ENCODE measurements at places on chromosomes 2 and 18.

DNA sequence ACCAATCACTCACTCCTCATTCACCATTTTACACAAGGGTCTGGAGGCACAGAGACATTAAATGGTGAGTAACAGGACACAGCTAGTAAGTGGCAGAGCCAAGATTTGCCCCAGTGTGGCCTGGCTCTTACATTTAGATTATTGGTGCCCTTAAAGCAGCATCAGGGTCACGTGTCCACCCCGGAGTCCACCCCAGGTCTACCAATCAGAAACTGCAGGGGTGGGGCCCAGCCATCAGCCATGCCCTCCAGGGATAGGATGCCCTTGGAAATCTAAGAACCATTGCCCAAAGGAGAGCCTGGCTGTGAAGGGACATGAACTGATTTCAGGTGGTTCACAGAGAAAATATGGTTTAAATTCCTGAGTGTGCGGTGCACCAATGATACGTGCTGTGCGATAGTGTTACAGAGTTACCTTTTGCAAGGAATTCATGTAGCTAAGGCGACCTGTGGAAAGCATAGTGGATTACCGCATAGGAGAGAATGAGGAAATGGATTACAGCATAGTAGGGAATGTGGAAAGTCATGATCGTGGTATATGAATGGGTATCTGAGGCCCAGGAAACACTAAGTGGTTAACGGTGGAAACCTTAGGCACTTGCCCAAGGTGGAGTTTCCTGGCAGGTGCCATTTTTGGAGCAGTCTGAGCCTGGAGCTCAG is 17.8 kb downstream of the IGFBP5 start:
- DNase-seq: no peak

DNA sequence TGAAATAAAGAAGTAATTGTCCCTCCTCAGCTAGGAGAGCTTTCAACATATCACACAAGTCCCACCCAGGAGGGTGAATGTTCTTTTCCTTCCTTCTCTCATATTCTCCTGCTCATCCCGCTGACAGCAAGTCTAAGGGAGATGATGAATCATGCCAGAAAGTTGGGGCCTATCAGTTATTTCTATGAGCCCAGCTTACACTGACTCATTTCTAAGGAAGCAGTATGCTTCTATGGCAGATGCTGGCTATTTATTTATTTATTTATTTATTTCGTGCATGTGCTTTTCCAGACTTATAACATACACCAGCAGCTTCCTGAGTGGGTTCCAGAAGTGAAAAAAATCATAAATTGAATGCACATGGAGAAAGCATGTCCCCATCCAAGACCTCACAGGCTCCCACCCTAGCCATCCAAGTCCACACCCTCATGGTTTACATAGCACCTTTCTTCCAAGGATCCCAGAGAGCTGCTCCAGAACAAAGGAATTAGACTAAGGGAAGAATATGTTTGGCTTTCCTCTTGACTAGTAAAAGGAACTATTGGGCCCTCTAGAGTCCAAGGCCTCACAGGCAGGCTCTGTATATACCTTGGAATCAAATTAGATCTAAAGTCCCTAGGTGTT is 1074.2 kb upstream of the ZEB2 start:
- DNase-seq: no peak

DNA sequence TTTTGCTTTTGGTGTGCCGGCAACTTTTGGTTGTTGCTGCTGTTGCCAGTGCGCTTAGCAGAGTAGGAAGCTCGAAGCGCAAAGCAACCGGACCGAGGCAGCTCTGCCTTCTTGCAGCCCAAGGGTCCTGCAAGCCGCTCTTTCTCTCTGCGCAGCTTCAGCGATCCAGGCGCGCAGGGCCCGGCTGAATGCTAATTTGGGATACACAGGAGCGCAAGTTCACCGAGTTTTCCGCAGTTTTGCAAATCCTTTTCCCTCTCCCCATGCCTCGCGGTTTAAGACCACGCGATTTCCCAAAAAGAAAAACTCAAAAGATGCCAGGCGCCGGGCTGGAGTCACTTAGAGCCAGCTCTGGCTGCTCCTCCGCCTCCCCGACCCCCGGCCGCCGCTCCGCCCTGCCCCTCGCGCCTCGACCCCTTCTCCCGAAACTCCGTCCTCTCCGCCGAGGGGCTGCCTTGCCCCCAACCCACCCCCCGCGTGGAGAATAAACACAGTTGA is 13.5 kb upstream of the SIX3 start:
- no peak for DNase-seq

GRCh38 chr2:58560531-58560930 is 319.4 kb upstream of the FANCL start:
- DNase-seq: no peak

DNA sequence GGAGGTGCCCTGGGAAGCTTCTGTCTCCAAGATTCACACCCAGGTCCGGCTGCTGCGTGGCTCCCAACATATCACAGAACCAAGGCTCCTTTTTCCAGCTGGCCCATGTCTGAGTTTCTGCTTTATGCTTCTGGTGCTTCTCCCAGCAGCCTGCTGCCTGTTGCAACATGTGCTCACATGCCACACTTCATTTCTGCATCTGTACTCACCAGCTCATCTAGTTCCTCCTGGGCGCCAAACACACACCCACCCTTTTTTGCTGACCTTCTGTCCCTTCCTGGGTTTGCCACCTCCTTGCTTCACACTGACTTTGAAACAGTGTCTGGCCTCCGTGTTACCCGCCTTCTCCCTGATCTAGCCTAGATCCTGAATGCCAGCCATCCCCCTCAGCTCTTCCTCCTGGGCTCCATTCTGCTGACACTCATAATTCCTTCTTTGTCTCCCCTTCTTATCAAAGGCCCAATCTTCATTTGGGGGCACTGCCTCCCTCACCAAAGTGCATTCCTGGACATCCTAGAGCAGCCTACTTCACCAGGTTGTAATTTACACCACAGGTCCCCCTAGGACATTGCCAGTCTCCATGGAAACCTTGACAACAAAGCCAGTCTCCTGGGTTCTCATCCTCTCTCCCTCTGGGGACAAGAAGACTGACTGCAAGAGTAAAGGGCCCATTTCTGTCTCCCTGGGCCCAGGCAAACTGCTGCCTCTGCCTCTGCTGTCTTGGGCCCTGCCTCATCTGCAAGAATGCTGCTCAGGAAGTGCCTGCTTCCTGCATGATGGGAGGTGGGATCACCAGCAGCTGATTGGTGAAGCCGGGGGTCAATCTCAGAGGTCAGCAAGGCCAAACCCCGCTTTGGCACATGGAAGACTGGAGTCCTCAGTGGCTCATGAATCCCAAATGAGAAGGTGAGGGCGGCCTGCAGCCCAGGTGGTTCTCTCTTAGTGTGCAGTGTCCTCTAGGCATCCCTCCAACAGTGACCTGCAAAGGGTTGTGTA is 13.9 kb upstream of the PROM2 start:
- no peak for DNase-seq

DNA sequence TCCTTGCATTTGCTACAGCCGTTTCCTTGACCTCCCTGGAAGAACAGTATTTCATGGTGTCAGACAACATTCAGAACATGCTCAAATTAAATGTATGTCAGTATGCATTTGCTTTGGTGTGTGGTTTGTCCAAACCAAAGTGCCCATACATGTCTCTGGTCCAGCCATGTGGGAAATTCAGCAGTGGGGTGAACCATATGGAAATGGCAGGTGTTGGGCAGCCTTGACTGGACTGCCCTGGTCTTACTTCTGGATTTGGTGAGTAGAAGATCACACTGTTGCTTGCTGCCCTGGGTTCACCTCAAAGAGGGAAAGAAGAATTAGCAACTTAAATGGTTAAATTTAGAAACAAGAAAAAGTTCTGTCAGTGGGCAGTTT is 84.5 kb downstream of the MSH2 start:
- no peak for DNase-seq

DNA sequence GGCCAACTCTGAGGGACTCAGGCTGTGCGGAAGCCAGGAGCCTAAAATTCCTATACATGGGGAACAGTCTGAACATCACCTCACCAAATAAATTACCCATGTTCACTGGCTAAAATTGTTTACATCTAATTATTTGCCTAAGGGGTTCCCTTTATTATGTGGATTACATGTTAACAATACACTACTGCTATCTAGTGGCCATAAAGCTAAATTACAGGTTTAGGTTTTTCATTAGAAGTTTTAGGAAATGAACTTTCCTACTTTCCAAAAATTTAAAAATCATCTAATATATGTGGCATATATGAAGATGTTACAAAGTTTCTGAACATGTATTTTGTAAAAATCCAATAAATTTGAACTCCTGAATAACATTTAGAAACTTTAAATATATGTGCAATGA is 40.3 kb downstream of the PLA2R1 start:
- no peak for DNase-seq

DNA sequence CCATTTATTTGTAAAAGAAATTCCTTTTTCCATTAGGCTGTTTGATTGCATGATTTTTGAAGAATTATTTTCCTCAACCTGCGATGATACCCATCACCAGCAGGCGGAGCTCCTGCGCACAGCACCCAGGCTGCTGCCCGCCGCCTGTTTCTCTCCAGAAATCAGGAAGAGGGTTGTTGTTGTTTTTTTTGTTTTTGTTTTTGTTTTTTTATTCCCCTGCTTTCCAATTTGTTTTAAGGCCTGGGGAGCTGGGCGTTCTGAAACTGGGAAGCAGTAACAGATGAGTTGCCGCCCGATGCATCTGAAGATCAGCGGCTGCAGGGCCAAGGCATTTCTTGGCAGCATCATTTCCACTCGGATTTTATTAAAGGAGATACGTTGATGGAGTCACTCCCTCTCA is 132.1 kb downstream of the MBP start:
- no peak for DNase-seq

DNA sequence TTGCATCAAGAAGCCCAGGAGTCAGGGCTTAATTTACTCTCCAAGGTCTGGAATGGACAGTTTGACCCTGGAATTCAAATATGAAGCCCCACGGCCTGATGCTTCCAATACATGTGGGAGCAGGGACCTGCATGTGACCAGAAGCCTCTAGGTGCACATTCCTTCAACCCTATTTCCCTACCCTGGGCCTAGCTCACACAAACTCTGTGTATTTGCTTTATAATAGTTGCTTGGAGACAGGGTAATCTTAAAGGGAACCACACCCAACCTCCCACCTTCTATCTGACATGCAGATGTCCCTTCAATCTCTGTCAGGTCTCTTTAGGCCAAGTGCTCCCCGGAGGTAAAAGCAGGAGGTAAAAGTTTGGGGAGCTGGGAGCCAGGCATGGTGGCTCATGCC is 55.4 kb upstream of the PPP1CB start:
- DNase-seq: no peak

GRCh38 chr2:148670773-148671172 is 26.2 kb downstream of the EPC2 start:
- no peak for DNase-seq

All from SIG-M5 (cell line).